AG20443 (cell line): ENCODE measurements at places on chromosomes 1 and 21.

DNA sequence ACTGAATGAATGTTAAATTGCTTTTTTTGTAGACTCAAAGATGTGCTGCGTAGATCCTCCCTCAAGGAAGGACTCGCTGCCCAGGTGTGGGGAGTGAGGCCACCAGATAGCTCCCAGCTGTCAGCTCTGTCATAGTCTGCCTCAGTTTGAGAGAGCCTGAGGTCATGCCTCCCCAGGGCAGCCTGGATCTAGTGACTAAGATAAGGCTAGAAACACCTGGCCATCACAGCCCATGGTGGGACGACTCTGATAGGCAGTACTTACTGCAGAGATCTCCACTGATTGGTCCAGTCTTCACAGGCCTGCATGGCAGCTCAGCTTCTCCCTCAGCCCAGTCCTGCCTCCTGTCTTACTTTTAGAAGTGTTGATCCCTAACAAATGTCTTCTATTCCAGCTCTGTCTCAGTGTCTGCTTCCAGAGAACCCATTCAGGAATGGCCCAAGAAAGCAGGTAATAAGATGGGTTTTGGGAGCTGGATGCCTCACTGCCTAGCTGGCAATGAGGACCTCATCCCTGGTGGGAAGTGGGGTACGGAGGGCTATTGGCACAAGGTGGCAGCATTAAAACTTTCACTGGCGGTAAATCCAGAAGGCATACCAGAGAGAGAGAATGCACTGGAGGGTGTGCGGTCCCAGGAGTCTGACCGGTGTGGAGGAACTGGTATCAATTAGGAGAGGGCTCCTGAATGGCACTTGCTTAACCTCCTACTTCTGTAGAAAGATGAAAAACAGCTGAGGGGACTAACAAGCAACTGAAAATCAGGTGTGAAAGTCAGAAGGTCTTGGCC, 55.3 kb upstream of the GPR37L1 start:
- DNase-seq = no peak

GRCh38 chr1:27528818-27529703, 39.1 kb upstream of the WASF2 start:
- peak; percentile 78 for DNase-seq

- DNase-seq = peak; percentile 90
Measured at GRCh38 chr1:153548722-153549688, at the start of gene S100A3. S100A3 (minus strand) TSS chr1:153549258; CDS start chr1:153548485, 773 bp downstream.

GRCh38 chr1:8677782-8678181, 139.7 kb downstream of the RERE start:
- DNase-seq = no peak

- DNase-seq = no peak
Measured at GRCh38 chr1:216390956-216391355, 32.3 kb downstream of the USH2A start.

DNA sequence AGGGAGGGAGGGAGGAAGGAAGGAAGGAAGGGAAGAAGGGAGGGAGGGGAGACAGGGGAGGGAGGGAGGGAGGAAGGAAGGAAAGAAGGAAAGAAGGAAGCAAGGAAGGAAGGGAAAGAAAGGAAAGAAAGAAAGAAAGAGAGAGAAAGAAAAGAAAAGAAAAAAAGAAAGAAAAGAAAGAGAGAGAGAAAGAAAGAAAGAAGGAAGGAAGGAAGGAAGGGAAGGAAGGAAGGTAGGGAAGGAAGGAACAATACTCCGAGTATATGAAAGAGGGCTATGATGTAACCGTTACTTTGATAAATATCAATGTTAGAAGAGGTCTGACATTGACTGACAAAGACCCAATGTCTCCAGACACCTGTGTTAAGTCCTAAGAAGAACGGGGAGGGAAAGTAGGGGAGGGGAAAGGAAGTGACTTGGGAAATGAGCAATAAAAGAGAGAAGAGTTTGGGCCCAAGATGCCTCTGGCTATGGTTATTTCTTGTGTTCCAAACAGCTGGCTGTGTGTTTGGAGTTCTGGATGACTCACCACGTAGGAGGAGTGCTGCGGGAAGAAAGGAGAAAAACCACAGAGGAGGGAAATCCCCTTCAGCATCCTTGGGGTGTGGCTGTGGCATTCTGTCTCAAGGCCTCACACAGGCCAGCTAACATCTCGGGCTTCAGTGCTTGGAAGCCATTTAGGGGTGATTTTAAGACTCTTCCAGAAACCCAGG, 37.0 kb upstream of the RXRG start:
- DNase-seq = peak; percentile 90

DNA sequence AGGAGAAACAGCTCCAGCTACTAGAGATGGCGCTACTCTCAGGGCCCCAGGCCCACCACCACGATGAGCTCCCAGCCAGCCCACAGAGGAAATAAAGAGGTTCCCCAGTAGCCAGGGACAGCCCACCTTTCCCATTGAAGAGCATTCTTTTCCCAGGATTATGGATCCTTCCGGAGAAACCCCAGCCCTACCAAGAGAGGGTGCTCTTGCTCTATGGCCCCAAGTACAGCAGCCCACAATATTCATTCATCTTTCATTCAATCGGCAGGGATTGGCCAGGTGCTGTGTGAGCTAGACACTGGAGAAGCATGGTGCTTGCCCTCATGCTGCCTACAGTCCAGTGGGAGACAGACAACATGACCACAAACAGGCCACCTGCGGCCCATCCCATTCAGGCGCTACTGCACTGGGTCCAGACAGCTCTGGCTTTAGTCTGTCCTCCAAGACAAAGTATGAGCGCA, 29.9 kb downstream of the PMVK start:
- DNase-seq = no peak

- DNase-seq = no peak
Measured at GRCh38 chr1:165508291-165508690, 35.5 kb upstream of the LRRC52 start.

DNA sequence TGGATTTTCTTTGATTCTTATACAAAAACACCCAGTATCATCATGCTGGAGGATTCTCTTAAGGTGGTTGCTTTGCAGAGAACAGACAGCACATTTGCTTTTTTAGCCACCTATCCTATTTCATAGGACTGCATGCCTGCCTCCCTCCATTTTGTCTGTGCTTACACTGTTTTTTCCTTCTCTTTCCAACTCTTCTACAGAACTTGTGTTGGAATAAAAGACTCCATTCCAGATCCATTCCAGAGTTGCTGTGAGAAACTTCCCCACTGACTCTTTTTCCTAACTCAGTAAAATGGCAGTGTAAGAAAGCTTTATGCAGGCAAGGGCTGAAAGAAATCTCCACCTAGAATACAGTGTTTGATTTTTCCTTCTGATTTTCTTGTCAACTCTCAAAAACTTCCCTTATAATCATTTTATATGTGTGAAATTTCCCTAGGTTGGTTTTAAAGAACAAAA, 5.2 kb upstream of the ARID1A start:
- DNase-seq = no peak

GRCh38 chr1:199867601-199868000, 159.9 kb upstream of the NR5A2 start:
- no peak for DNase-seq

GRCh38 chr21:38467911-38468310, 30.4 kb downstream of the ERG start:
- no peak for DNase-seq

- peak; percentile 53 for DNase-seq
Measured at GRCh38 chr1:155513300-155513916, 49.2 kb downstream of the ASH1L start.

DNA sequence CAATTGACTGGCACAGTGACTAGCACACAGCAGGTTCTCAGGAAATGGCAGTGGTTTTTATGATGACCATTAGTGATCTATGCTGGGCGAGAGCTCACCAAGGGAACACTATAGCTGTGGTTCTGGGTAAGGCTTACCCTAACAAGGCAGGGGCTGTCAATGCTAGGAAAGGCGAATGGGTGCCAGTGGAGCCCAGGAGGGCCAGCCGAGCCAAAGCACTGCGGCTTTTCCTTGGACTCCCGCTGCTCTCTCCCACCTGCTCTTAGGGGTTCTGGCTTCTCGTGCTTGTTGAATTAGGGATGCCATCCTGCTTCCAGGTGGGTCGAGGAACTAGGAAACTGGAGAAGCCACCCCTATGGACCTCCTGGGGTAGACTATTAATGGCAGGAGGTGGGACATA, 10.0 kb upstream of the A3GALT2 start:
- DNase-seq = no peak

DNA sequence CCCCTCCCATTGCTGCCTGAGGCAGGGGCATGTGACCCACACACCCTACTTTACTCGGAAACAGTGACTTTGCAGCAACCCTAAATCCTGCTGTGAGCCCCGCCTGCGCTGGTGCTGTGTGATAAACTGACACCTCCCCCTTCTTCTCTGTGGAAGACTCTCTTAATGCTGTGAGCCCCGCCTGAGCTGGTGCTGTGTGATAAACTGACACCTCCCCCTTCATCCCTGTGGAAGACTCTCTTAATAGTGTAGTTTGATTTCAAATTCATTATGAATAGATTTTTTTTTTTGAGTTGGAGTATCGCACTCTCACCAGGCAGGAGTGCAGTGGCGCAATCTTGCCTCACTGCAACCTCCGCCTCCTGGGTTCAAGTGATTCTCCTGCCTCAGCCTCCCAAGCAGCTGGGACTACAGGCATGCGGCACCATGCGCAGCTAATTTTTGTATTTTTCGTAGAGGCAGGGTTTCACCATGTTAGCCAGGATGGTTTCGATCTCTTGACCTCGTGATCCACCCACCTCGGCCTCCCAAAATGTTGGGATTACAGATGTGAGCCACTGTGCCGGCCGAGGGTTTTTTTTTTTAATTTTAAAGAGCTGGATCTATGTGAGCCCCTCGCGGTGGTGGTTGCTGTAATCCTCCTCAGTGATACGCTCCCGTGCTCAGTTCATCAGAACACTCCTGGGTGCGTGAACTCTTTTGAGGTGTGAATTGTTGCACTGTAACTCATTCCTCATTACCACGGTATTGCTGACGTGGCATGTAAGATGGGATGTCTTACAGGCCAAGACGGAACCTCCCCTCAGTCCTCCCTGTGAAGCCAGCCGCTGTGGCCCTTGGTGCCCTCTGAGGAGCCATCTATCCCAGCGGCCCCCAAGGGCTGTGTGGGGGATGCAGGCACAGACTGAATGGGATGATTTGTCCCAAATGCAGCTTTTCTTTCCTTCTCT, 60.3 kb downstream of the GALNT2 start:
- no peak for DNase-seq
